ENCODE measurements at places on chromosomes 4 and X.

DNA sequence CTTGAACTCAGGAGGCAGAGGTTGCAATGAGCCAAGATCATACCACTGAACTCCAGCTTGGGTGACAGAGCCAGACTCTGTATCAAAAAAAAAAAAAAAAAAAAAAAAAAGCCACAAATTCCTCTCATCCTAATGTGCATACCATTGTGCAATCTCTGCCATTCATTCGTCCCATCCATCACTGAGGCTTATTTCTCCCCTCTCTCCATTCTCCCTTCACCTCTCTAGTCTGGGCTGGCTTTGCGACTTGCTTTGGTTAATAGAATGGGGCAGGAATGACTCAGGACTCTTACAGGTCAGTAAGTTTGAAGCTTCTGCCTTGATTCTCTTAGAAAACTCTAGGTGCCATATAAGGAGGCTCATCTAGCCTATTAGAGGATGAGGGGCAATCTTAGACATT lies 60.3 kb upstream of the DDX3X start:
- DNase-seq = no peak

DNA sequence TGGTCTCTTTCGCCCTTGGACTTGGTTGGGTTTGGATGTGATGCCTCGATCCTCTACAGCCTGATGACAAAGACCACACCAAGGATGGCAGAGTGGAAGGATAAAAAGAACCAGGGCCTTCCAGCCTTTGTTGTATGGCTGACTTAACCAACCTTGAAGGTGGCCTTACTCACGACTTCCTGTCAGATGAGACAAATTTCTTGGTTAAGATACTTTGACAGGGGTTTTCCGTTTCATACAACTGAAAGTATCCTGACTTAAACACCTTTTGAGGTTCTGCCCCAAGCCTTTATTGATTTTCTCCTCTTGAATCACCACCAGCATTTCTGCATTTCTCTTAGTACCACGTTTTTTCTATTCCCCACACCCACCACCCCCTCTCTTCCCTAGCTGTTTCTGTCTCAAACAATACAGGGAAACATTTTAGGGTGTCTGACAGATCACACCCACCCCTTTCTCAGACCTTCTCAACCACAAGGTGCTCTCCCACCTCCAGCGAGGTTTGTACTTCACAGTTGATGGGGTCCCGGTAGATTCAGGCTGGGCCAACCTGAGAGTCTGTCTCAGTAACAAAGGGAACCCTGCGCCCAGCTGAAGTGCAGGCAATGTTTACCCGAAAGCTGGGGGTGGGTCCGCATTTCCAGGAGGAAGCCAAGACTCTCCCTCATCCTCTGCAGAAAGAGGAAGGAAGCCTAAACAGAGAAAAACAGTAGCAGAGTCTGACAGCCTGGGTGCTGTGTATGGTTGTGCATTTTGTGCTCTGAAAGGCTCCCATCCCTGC lies 5.0 kb upstream of the TSPAN5 start:
- DNase-seq = peak; percentile 69

DNA sequence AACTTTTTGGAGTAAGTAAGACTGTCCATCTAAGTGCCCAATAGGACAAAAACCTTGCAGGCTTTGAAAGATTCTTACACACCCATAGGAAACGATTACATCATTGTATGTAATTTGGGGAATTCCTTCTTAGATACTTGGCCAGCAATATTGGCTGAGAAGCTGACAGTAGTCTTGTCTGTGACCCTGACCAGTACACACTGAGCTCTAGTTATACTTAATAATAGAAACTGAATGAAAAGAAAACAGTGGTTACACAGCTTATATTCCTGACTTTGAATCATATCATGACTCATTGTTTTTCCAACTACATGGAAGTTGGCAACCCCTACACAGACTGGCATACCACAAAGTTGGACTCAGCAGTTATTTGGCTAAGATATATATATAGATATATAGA lies 7.1 kb upstream of the TLR2 start:
- no peak for DNase-seq

- DNase-seq = peak; percentile 3
Observed at GRCh38 chrX:151359931-151360871, 36.8 kb upstream of the VMA21 start.

DNA sequence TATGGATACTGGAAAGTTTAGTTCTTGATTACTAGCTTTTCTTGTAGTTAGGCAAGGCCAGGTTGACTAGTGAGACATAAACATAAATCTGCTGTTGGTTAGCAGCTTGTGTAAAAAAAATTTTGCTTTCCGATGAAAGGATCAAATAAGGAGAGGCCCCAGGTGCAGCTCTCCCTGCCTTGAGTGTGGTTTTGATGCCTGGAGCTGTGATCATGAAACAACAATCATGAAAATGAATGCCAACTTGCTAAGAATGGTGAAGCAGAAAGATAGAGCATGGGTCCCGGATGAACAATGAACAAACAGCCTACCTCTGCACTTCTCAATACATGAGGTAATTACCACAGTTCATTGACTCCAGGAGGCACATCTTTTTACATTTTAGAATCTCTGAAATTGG lies 14.4 kb upstream of the SYP start:
- no peak for DNase-seq

- DNase-seq = no peak
Observed at GRCh38 chrX:38318606-38319005, 8.7 kb downstream of the RPGR start.

DNA sequence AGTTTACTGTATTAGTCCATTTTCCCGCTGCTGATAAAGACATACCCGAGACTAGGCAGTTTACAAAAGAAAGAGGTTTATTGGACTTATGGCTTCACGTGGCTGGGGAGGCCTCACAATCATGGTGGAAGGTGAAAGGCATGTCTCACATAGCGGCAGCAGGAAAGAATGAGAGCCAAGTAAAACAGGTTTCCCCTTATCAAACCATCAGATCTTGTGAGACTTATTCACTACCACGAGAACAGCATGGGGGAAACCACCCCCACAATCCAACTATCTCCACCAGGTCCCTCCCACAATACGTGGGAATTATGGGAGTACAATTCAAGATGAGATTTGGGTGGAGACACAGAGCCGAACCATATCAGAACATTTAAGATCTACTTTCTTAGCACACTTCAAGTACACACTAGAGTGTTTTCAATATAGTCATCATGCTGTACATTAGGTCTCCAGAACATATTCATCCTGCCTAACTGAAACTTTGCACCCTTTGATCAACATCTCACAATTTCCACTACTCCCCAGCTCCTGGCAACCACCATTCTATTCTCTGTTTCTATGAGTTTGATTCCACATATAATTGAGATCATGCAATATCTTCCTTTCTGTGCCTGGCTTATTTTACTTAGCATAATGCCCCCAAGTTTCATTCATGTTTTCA lies 341.0 kb downstream of the ARHGAP24 start:
- DNase-seq = no peak

DNA sequence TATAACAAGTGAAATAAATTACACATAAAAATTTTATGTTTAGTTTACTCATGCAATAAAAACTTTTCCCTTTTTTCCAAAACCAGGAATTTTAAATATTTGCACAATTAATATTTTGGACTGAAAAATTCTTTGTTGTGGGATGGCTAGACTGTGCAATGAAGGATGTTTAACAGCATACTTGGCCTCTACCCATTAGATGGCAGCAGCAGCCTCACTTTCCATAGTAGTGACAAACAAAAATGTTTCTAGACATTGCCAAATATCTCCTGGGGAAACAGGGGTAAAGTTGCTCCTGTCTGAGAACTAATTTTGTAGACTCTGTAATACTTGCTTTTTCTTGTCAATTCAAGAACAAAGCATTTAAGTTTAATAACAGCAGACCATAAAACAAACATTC lies 49.8 kb downstream of the SCLT1 start:
- DNase-seq = no peak

GRCh38 chrX:54920610-54921426 lies at the start of gene TRO:
TSS of gene TRO (plus strand) at chrX:54920824. CDS start at chrX:54922247, 1,423 bp downstream.
- no peak for DNase-seq

GRCh38 chr4:82430964-82431745 lies 765 bp downstream of the ENOPH1 start:
- DNase-seq = no peak

DNA sequence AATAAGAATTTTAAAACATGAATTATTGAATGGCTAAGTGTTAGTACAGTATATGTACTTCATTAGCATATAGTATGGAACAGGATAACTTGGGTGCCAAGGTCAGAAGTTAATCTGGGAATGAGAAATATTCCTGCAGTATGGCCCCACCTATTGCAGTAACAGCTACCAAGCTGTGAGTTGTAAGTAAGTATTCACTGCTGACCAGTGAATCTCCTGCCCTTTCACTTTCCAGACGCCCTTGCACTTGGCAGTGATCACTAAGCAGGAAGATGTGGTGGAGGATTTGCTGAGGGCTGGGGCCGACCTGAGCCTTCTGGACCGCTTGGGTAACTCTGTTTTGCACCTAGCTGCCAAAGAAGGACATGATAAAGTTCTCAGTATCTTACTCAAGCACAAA lies 105.1 kb downstream of the NFKB1 start:
- DNase-seq = no peak

DNA sequence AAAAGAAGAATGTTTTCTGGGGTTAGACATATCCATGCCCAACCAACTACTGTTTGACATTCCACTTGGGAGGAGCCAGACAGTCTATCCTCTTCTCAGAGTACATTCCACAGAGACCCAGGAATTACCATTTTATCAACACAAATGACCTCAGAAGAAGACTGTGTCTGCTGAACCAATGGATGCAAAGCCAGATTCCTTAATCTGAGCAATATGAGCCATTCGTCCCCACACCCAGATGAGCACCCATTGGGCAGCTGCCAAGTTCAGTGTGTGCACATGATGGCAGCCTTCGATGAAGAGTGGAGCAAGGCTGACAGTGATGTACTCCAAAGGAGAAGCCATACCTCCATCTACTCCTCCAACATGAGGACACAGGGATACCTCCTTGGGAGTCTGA lies 111.3 kb downstream of the ZNF674 start:
- no peak for DNase-seq

All from stimulated activated CD8-positive, alpha-beta memory T cell treated with anti-CD3 and anti-CD28 coated beads, Interleukin-15, amount 100 ng/mL, for 4 hours (primary cell).